ENCODE measurements at places on chromosomes 6 and 20.

DNA sequence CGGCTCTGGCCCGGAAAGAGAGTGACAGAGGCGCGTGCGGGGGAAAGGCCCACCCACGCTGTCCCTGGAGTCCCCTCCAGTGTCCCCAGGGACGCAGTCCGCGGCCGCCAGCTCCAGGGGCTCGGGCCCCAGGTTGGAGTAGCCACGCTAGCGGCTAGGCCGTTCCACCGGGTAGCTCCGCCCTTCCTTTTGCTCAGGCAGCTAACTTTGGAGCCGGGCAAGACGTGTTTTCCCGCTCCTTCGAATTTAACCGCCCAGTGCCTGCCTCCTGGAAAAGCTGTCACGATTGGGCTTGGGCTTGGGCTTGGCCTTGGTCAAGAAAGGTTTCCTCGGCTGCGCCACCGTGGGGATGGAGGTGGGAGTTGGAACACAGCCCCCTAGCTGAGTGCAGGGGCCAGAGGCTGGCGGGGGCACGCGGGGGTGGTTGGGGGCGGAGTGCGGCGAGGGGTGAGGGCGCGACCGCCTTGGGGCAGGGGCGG lies 4.7 kb downstream of the LINC00237 start:
- DNase-seq = no peak

DNA sequence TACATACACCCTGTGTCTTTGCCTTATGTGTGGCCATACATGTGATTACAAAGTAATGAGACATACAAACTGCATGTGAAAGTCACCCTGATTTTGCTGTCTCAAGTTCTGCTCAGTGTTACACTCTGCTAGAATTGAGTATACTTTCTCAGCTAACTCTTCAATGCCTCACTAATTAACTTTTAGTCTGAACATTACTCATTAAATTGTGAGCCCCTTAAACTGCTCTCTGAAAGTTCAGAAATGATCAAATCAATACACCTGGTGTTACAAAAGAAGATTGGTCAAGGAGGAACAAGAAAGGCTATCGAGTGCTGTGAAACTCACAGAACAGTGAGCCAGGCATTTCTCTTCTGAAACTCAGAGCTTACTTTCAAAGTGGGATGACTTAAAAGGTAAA lies 71.3 kb downstream of the MKKS start:
- no peak for DNase-seq

GRCh38 chr20:15236812-15237211 lies 899.4 kb upstream of the FLRT3 start:
- no peak for DNase-seq

- DNase-seq = no peak
Observed at GRCh38 chr6:30562470-30563425, 5.7 kb downstream of the PRR3 start.

GRCh38 chr6:20497216-20498040 lies 36.8 kb upstream of the CDKAL1 start:
- DNase-seq = no peak

DNA sequence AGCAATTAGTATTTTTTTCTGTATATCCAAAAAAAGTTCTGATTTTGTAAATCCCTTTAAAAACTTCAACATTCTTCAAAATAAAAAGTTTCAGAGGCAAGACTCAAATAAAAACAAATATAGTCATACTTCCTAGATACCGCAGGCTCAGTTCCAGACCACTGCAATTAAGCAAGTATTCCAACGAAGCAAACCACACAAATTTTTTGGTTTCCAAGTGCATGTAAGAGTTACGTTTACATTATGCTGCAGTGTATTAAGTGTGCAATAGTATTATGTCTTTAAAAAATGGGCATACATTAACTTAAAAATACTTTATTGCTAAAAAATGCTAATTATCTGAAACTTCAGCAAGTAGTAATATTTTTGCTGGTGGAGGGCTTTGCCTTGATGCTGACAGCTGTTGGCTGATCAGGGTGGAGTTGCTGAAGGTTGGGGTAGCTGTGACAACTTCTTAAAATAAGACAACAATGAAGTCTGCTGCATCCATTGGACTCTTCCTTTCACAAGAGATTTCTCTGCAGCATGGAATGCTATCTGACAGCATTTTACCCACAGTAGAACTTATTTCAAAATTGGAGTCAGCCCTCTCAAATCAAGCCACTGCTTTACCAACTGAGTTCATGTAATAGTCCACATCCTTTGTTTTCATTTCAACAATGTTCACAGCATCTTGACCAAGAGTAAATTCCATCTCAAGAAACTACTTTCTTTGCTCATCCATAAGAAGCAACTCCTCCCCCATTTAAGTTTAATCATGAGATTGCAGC lies 46.0 kb downstream of the PHIP start:
- no peak for DNase-seq

- no peak for DNase-seq
Observed at GRCh38 chr6:22882581-22882980, 313.2 kb downstream of the HDGFL1 start.
